Caco-2 (cell line): ENCODE measurements at places on chromosomes 12 and 14. TPM values are rescaled to one million over a fixed set of nuclear protein-coding genes. Genes with fewer than 3 reads are reported as not detected.

- H3K4me3 ChIP-seq, result no peak overlapping the region
- no peaks in the 10 kb centered on the region for H3K4me1 ChIP-seq
- no peaks in the 10 kb centered on the region for H3K27me3 ChIP-seq
- H3K36me3 ChIP-seq, result peaks cover 4% of the 10 kb centered on the region
- H3K27ac ChIP-seq, result no peak overlapping the region
- no peak for DNase-seq
These were observed 49.1 kb downstream of the ATP2A2 start for GRCh38 chr12:110330124-110330523.

DNA sequence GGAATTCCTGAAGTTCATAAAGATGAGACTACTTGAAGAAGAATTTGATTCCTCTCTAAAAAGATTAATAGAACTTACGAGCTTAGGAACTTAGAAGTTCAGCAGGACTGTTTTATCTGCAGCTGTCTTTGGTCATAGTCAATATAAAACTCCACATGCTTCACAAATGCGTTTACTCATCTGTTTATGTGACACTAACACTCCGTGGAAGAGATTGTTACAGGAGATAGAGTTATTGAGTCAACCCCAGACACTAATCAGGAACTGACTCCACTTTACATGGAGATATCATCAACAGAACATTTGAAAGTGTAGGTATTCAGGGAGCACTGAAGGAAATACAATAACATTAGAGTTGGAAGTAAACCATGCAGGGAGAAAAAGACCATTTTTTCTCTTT, 92.8 kb downstream of the LRFN5 start:
- no peaks in the 10 kb centered on the region for H3K27me3 ChIP-seq
- no peaks in the 10 kb centered on the region for H3K36me3 ChIP-seq
- DNase-seq, result no peak
- no peaks in the 10 kb centered on the region for H3K4me1 ChIP-seq
- no peak overlapping the region for H3K27ac ChIP-seq

The BEST3 gene
- 1.3 and 1.5 TPM in 2 replicates for total RNA-seq

- H3K27ac ChIP-seq, result no peak overlapping the region
- peaks cover 33% of the 10 kb centered on the region for H3K4me1 ChIP-seq
- peak overlapping the region; percentile 98 for H3K4me3 ChIP-seq
- DNase-seq, result no peak
These were observed 2.1 kb downstream of the ATP2B1 start for GRCh38 chr12:89706551-89706950.

DNA sequence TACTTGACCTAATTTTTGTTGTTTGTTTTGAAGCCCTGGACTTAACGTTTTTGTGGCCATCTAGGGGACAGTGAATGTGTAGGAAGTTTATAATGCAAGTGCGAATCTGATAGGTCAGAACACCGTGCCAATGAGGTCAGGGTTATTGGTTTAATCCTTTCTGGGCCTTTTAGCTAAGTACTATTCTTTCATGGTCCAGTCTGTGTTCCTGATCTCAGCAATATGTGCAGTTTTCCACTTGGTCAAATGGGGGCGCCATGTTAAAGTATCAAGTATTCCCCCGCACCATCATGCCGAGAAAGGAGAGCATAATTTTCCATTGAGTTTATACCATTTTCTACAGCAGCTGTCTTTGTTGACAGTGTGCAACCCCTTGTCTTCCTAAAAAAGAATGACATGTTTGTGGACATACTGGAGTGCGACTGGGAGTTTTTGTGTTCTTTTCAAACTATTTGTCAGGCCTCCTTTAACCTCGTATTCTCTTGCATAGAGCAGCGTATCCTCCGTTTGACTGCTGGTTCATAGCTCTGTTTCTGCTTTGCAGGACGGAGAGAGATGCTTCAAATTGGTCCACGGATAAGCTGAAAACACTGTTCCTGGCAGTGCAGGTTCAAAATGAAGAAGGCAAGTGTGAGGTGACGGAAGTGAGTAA, 1.3 kb downstream of the AHSA1 start:
- DNase-seq, result no peak
- H3K4me1 ChIP-seq, result 0 out of 2 replicates have a peak, but pooled peaks cover 3% of the 10 kb centered on the region
- 0 out of 2 replicates have a peak, but pooled peaks cover 1% of the 10 kb centered on the region for H3K36me3 ChIP-seq
- H3K4me3 ChIP-seq, result peak overlapping the region; percentile 98
- H3K27ac ChIP-seq, result peak overlapping the region; percentile 35
- no peaks in the 10 kb centered on the region for H3K27me3 ChIP-seq

The TIMELESS gene
- total RNA-seq, result 40.1 and 43.2 TPM in 2 replicates

GRCh38 chr12:47032644-47033043, 46.8 kb upstream of the PCED1B start:
- peak; percentile 52 for DNase-seq
- H3K4me3 ChIP-seq, result no peak overlapping the region
- H3K36me3 ChIP-seq, result no peaks in the 10 kb centered on the region
- H3K27ac ChIP-seq, result no peak overlapping the region

- peak overlapping the region; percentile 82 for H3K27ac ChIP-seq
- peak overlapping the region; percentile 59 for H3K4me3 ChIP-seq
- peak; percentile 15 for DNase-seq
- no peaks in the 10 kb centered on the region for H3K36me3 ChIP-seq
- no peaks in the 10 kb centered on the region for H3K27me3 ChIP-seq
- peaks cover 28% of the 10 kb centered on the region for H3K4me1 ChIP-seq
These were observed 838 bp downstream of the LRIG3 start for GRCh38 chr12:58919231-58920101.
